ENCODE measurements at places on chromosomes 2 and 18.

DNA sequence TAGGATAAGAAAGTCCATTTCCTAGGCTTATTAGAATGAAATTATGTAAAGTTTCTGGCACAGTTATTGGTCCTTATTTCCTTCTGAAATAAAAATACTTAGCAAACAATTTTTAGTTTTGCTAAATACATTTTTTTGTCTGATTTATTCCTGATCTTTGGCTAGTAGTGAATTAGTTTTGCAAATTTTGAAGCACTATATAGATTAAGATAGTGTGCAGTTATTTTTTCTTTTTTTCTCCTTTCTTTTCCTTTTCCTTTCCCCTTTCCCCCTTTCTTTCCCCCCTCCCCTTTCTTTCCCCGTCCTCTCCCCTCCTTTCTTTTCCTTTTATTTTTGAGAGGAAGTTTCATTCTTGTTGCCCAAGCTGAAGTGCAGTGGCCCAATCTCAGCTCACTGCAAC lies 59.7 kb downstream of the BIRC6 start:
- DNase-seq, result no peak

GRCh38 chr18:75130591-75131328 lies 78.2 kb downstream of the PTGR3 start:
- no peak for DNase-seq

GRCh38 chr18:43222501-43222900 lies 54.8 kb downstream of the SYT4 start:
- DNase-seq, result no peak

DNA sequence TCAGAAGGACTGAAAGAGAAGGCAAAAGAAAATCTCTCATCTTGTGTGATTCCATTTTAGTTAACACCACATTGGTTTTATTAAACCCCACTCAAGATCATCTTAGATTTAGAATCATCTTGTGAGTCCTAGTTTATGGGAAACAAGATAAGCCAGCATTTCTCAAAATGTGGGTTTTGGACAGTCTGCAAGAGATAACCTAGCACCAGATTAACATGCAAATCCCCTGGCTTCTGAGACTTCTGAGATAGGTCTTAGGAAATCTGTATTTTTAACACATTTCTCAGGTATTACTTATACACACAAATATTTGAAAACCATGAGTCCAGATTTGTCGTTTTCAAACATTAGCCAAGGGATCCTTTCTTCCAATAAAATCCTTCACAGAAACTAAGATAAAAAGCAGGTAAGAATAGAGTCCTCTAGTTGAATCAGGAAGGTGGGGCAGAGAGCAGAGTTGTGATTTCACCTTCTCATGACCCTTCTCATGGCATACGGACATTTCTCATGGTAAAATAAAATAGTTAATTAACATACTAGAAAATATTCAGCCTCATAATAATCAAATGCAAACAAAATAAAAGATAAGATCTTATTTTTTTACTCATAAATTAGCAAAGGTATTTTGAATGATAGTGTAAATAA lies 287.2 kb upstream of the FN1 start:
- no peak for DNase-seq

- DNase-seq, result no peak
Measured at GRCh38 chr2:40512256-40512655, 60.4 kb upstream of the SLC8A1 start.

DNA sequence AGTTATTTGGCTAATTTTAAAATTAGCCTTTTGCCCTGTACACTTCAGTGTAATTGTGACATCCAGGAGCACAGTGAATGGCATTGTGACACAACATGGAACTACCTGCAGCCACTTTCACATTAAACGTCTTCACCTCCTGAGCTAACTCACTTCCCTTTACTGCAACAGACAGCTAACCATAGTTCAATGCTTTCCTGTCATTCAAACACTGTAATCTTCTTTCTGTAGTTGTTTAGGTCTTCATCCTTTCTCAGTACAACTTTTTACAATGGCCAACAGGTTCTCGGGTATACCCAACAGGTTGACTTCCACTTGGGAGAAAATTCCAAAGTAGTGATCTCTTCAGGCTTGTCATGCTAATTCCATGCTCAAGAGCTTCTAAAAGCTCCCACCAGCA lies 8.6 kb upstream of the AGPS start:
- no peak for DNase-seq

All from stimulated activated CD4-positive, alpha-beta T cell treated with anti-CD3 and anti-CD28 coated beads, Interleukin-15, amount 100 ng/mL, for 24 hours (primary cell).